ENCODE measurements at places on chromosomes 7 and 10.

- no peaks in the 10 kb centered on the region for H3K36me3 ChIP-seq
- H3K4me3 ChIP-seq: no peak overlapping the region
Observed at GRCh38 chr7:146660839-146661238, 544.2 kb downstream of the CNTNAP2 start.

GRCh38 chr10:118900617-118901016 is 128.9 kb upstream of the NANOS1 start:
- DNase-seq: no peak
- H3K27ac ChIP-seq: no peak overlapping the region
- H3K4me1 ChIP-seq: no peaks in the 10 kb centered on the region
- no peaks in the 10 kb centered on the region for H3K27me3 ChIP-seq
- no peak overlapping the region for H3K4me3 ChIP-seq

GRCh38 chr10:130018265-130018664 is 54.2 kb upstream of the EBF3 start:
- no peak overlapping the region for H3K4me3 ChIP-seq
- DNase-seq: no peak
- H3K27ac ChIP-seq: no peak overlapping the region
- H3K27me3 ChIP-seq: no peaks in the 10 kb centered on the region

DNA sequence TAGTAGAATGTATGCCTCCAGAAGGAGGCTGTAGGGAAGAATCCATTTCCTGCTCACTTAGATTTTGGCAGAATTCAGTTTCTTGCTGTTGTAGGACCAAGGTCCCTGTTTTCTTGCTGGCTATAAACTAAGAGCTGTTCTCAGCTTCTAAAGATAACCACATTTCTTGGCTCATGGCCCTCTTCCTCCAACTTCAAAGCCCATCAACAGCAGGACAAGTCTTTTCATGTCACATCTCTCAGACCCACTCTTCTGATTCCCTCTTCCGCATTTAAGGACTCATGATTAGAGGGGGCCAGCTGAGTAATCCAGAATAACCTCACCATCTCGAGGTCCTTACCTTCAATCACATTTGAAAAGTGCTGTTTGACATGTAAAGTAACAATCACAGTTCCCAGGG is 8.2 kb upstream of the LSM8 start:
- H3K4me3 ChIP-seq: no peak overlapping the region
- DNase-seq: no peak
- no peaks in the 10 kb centered on the region for H3K27me3 ChIP-seq
- no peaks in the 10 kb centered on the region for H3K4me1 ChIP-seq
- no peak overlapping the region for H3K27ac ChIP-seq
- no peaks in the 10 kb centered on the region for H3K36me3 ChIP-seq

- no peak overlapping the region for H3K27ac ChIP-seq
- H3K4me1 ChIP-seq: no peaks in the 10 kb centered on the region
- H3K4me3 ChIP-seq: no peak overlapping the region
- H3K27me3 ChIP-seq: no peaks in the 10 kb centered on the region
Observed at GRCh38 chr7:44056681-44057080, 8.7 kb downstream of the PGAM2 start.

GRCh38 chr7:47957156-47957555 is 8.9 kb upstream of the PKD1L1 start:
- no peaks in the 10 kb centered on the region for H3K27me3 ChIP-seq
- H3K27ac ChIP-seq: no peak overlapping the region
- peaks cover 2% of the 10 kb centered on the region for H3K36me3 ChIP-seq

DNA sequence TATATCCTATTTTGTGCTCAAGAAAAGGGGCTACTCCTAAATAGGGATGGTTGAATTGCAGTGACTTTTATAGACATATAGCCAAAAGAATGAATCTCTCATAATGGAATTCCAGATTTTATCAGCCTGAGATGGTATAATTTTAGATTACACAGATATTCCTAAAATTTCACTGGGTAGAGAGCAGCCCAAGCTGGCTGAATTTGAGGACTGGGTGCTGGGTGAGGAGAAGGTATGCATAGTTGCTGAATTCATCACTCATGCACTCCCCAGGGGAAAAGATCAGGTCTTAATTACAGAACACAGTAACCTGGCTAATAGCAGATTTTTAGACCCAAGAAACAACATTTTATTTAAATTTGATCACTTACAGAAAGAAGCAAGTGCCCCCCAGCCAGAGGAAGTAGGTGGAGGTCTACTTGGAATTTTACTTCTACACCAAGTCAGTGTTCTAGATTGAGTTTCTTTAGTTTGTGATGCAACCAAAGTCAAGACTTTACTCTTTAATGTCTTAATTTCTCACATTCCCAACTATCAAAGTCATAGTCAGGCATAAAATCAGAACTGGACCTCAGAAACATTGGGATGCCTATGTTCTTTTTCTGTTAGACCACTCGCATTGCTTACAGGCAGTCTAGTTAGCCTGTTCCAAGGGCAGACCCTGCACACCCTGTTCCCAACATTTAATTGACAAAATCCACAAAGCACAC is 337.4 kb upstream of the PODXL start:
- no peak for DNase-seq
- no peaks in the 10 kb centered on the region for H3K27me3 ChIP-seq
- H3K36me3 ChIP-seq: no peaks in the 10 kb centered on the region
- no peaks in the 10 kb centered on the region for H3K4me1 ChIP-seq
- no peak overlapping the region for H3K4me3 ChIP-seq

- peaks cover 17% of the 10 kb centered on the region for H3K4me1 ChIP-seq
- H3K36me3 ChIP-seq: no peaks in the 10 kb centered on the region
- H3K27ac ChIP-seq: no peak overlapping the region
- H3K27me3 ChIP-seq: no peaks in the 10 kb centered on the region
- DNase-seq: no peak
- no peak overlapping the region for H3K4me3 ChIP-seq
Observed at GRCh38 chr10:16989826-16990293, 139.8 kb downstream of the CUBN start.

DNA sequence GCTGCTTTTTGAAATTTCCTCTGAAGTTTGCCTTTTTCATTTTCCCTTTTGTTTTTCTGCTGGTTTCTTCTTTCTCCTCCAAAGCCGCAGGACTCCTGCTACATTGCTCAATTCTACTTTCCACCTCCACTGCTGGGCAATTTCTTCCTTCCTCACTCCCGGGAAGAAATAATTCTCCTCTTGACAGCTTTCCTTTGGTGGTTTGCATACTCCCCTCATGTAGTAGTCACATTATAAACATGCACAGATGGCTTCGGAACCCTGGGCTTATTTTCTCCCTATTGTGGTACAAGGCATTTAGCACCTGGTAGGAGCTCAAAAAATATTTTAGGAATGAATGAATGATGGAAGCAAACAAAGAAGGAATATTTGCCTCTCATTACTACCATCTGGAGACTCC is 977.2 kb downstream of the LRMDA start:
- H3K36me3 ChIP-seq: no peaks in the 10 kb centered on the region
- H3K4me1 ChIP-seq: no peaks in the 10 kb centered on the region
- no peaks in the 10 kb centered on the region for H3K27me3 ChIP-seq

GRCh38 chr10:127999297-128000129 is 92.6 kb downstream of the PTPRE start:
- H3K27ac ChIP-seq: no peak overlapping the region
- no peak overlapping the region for H3K4me3 ChIP-seq
- H3K36me3 ChIP-seq: no peaks in the 10 kb centered on the region
- no peaks in the 10 kb centered on the region for H3K4me1 ChIP-seq
- no peak for DNase-seq
- H3K27me3 ChIP-seq: no peaks in the 10 kb centered on the region

- H3K27ac ChIP-seq: no peak overlapping the region
- DNase-seq: no peak
- no peaks in the 10 kb centered on the region for H3K36me3 ChIP-seq
- H3K4me3 ChIP-seq: no peak overlapping the region
- no peaks in the 10 kb centered on the region for H3K4me1 ChIP-seq
Observed at GRCh38 chr7:114952296-114952695, 30.4 kb downstream of the MDFIC start.

- no peak for DNase-seq
- no peaks in the 10 kb centered on the region for H3K4me1 ChIP-seq
- H3K36me3 ChIP-seq: no peaks in the 10 kb centered on the region
- no peak overlapping the region for H3K27ac ChIP-seq
- no peak overlapping the region for H3K4me3 ChIP-seq
Observed at GRCh38 chr7:24346716-24347115, 62.7 kb downstream of the NPY start.

DNA sequence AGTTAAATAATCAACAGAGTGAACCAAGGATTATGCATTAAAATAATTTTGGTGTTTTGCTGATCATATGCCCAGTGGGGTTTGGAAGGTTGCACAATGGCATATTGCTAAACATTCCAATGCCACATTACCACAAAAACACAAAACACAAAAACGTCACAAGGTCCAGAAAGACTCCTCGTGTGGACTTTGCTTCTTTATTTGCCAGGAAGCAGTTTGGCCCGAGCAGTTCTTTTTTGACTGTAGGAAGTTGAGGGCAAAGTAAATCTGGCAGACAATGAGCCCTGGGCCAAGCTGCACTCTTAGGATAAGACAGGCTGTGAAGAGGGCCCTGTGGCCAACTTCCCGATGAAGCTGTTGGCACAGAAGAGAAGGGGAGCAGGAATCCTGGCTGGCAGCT is 39.2 kb upstream of the SLC35B4 start:
- H3K36me3 ChIP-seq: no peaks in the 10 kb centered on the region
- no peaks in the 10 kb centered on the region for H3K4me1 ChIP-seq
- DNase-seq: peak; percentile 7
- H3K27me3 ChIP-seq: no peaks in the 10 kb centered on the region
- H3K27ac ChIP-seq: no peak overlapping the region
- no peak overlapping the region for H3K4me3 ChIP-seq

- no peak overlapping the region for H3K4me3 ChIP-seq
- H3K4me1 ChIP-seq: no peaks in the 10 kb centered on the region
- no peaks in the 10 kb centered on the region for H3K27me3 ChIP-seq
- no peaks in the 10 kb centered on the region for H3K36me3 ChIP-seq
- no peak for DNase-seq
- H3K27ac ChIP-seq: no peak overlapping the region
Observed at GRCh38 chr7:96017877-96018276, 245.5 kb downstream of the DYNC1I1 start.

DNA sequence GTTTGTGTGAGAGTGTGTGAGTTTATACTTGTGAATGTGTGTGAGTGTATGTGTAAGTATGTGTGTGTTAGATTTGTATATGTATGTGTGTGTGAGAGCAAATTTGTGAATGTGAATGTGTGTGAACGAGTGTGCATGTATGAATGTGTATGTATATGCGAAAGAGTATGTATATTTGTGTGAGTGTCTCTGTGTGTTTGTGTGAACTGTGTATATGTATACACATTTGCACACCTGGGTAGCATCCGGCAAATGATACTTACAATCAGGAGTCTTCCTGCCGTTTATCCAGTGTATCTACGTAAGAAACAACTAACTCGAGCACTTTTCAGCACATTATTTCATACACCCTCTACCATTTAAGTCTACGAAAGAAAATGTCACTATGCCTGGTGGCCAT is 487.4 kb downstream of the TNS3 start:
- no peak overlapping the region for H3K27ac ChIP-seq
- H3K36me3 ChIP-seq: no peaks in the 10 kb centered on the region
- no peak for DNase-seq
- no peaks in the 10 kb centered on the region for H3K27me3 ChIP-seq

DNA sequence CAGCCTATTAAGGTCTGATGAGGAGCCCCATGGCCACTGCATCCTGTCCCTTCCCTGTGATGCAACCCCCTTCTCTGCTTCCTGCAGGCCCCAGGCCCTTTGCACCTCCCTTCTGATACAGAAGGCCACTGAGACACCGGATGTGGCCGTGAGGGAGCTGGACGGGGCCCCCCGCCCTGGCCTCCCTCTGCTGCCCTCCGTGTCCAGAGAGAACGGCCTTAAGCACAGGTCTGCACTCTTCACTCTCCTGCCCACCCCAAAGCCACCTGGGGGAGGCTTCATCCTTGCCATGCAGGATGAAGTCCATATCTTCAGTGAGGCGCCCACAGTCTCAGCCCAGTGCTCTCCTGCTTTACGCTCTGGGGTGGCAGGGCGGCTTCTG is 86.9 kb upstream of the GNA12 start:
- H3K36me3 ChIP-seq: no peaks in the 10 kb centered on the region
- DNase-seq: no peak
- peaks cover 2% of the 10 kb centered on the region for H3K27me3 ChIP-seq
- H3K4me3 ChIP-seq: no peak overlapping the region

DNA sequence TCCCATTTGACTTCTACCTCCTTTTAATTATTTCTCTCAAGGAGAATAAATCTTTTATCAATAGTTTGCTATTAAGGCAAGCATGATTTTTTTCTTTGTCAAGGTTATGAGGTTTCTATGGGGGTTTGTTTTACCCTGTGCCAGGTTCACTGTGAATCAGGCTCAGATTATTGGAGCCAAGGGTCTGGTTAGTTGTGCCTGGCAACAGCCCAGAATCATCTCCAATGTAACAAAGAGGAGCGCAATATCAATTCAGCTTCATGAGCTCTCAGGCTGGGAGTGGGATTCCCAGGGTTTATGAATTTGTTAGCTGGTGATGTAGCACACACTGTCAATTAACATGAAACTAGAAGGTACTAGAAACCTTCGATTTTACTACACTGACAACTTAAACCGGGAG is 73.2 kb downstream of the AASS start:
- H3K4me3 ChIP-seq: no peak overlapping the region
- no peaks in the 10 kb centered on the region for H3K36me3 ChIP-seq
- H3K4me1 ChIP-seq: no peaks in the 10 kb centered on the region
- H3K27me3 ChIP-seq: no peaks in the 10 kb centered on the region
- DNase-seq: no peak

DNA sequence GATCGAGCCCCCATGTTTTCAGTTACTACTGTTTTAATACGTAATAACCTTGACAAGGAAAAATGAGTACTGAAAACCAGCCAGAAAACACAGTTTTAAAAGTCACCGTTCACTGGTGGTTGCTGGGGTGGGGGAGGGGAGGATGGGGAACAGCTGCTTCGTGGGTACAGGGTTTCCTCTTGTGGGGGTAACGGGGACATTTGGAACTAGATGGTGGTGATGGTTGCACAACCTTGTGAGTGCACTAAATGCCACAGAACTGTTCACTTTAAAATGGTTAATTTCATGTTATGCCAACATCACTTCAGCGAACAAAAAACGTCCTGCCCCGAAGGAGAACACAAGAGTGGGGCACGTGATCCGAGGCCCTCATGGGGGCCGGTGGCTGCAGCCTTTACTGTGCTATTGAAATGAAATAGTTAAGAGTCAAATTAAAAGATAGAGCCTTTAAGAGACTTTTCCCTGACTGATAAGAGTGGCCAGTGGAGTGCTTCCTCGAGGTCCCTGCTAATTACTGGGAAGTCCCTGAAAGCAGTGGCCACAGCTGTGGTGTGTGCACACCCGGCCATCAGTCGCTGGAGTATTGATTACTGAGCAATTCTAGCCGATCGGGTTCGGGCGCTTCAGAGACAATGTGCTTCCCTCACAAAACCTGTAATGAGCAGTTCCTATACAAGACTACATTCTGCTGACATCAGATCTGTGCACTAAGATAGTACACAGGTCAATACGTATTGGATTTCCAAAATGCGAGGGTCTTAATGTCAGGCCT is 80.3 kb downstream of the EBF3 start:
- no peaks in the 10 kb centered on the region for H3K4me1 ChIP-seq
- no peaks in the 10 kb centered on the region for H3K27me3 ChIP-seq
- no peak overlapping the region for H3K27ac ChIP-seq
- no peaks in the 10 kb centered on the region for H3K36me3 ChIP-seq
- DNase-seq: no peak
- H3K4me3 ChIP-seq: no peak overlapping the region

- no peaks in the 10 kb centered on the region for H3K4me1 ChIP-seq
- no peak overlapping the region for H3K4me3 ChIP-seq
- no peaks in the 10 kb centered on the region for H3K27me3 ChIP-seq
- H3K36me3 ChIP-seq: no peaks in the 10 kb centered on the region
Observed at GRCh38 chr10:47042199-47042473, 130.9 kb downstream of the PTPN20 start.

Data from fibroblast of lung (primary cell).